Aorta (tissue), 5 donors: ENCODE measurements at places on chromosomes 5 and 9. TPM values are rescaled to one million over a fixed set of nuclear protein-coding genes. Genes with fewer than 3 reads are reported as not detected.

Gene DDX4
- total RNA-seq = not detected

Gene MELK
- total RNA-seq = 0.39 TPM

Gene LCP2
- total RNA-seq = 25.7 TPM

Gene PCDHA9
- 0.36 TPM for total RNA-seq

Gene C9orf153
- 1.3 TPM for total RNA-seq

Gene SERF1A
- total RNA-seq = 5.9 TPM

Gene PCDHGC4
- 6.1 TPM for total RNA-seq

Gene TAF9
- total RNA-seq = 28.6 TPM

Gene JAKMIP2
- total RNA-seq = 0.42 TPM

Gene DRD1
- total RNA-seq = 0.62 TPM

Gene DEPDC1B
- total RNA-seq = 1.3 TPM

Gene ZDHHC11
- 26.0 TPM for total RNA-seq

Gene REEP5
- 88.5 TPM for total RNA-seq

Gene PIP5K1B
- total RNA-seq = 8.8 TPM

Gene SPINK6
- total RNA-seq = not detected

Gene PLEKHG4B
- 0.21 TPM for total RNA-seq

Gene GLRA1
- not detected for total RNA-seq

Gene ROPN1L
- not detected for total RNA-seq

Gene STKLD1
- total RNA-seq = not detected

Gene ACTBL2
- total RNA-seq = not detected

Gene PFN3
- total RNA-seq = not detected

Gene GABRA1
- total RNA-seq = not detected

Gene NUDT12
- total RNA-seq = 8.9 TPM

Gene MARCOL
- not detected for total RNA-seq

Gene NIPAL4
- total RNA-seq = 0.55 TPM

Gene OTP
- total RNA-seq = not detected

Gene ERAP2
- 10.8 TPM for total RNA-seq

Gene SLC36A2
- total RNA-seq = not detected

Gene OSMR
- total RNA-seq = 164 TPM

Gene LCN15
- total RNA-seq = not detected

Gene DMRTA1
- total RNA-seq = 0.13 TPM

Gene SPINK4
- total RNA-seq = not detected

Gene COL5A1
- 108 TPM for total RNA-seq

Gene PCDHGA3
- 4.1 TPM for total RNA-seq

Gene EPB41L4A
- 39.3 TPM for total RNA-seq

Gene EGR1
- 158 TPM for total RNA-seq

Gene ZFAND5
- 138 TPM for total RNA-seq

Gene PLCXD3
- total RNA-seq = 14.5 TPM

Gene PCSK1
- total RNA-seq = 7.7 TPM

Gene SLC6A19
- 0.12 TPM for total RNA-seq

Gene ANKRD34B
- total RNA-seq = not detected

Gene SLC25A2
- total RNA-seq = 1.1 TPM

Gene FANCG
- 17.8 TPM for total RNA-seq

Gene CTNND2
- 0.24 TPM for total RNA-seq
